ENCODE measurements at places on chromosomes 2 and 18.

GRCh38 chr2:222554517-222554916 is 101.4 kb downstream of the FARSB start:
- DNase-seq, result no peak

- no peak for DNase-seq
Observed at GRCh38 chr2:33220533-33220932, 255.9 kb upstream of the RASGRP3 start.

DNA sequence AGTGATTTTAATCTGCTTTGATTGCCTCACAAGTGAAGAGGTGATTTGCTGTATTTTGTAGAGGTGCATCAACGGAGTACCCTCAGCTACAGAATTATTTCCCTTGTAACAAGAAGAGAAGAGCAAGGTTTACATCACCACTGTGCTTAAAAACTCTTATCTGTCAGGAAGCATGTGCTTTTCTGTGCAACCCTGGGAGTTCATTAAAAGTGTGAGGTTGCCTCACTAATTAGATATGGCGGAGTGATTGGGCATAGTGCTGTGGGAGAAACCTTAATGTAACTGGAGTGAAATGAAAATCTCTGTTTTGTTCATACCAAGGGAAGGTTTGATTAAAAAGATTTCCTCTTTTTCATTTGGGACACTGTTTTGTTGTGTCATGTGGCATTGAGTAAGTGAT is 544.7 kb downstream of the PARD3B start:
- no peak for DNase-seq

DNA sequence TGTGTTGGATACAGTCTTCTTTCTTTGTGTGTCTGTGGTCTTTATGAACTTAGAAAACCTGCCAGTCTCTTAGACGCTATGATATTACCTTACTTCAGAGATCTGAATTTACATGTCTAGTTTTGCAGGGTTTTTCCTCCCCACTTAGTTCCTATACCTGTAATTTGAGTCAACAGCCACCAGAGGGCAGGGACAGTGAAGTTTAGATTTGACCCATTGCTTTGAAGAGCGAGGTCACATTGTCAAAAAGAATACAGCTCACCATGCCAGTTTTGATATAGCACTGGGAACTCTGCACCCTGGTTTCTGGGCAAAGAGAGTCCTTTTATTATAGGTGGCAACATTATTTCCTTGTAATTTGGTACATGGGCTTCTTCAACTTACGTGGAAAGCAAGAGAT is 102.3 kb downstream of the MAPK4 start:
- DNase-seq, result peak; percentile 19

DNA sequence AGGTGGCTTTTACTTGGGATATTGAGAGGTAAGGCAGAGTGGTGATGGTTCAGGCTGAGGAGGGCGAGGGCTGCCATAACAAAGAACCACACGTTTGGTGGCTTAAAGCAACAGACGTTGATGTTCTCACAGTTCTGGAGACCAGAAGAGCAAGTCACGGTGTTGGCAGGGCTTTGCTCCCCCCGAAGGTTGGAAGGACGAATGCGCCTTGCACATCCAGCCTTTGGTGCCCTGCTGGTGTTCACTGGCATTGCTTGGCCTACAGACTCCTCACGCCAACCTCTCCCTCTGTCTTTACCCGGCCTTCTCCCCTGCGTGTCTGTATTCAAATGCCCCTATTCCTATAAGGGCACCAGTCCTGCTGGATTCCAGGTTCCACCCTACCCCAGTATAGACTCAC is 125.4 kb downstream of the TPO start:
- DNase-seq, result no peak

GRCh38 chr18:13984080-13984479 is 68.7 kb upstream of the MC2R start:
- DNase-seq, result no peak

DNA sequence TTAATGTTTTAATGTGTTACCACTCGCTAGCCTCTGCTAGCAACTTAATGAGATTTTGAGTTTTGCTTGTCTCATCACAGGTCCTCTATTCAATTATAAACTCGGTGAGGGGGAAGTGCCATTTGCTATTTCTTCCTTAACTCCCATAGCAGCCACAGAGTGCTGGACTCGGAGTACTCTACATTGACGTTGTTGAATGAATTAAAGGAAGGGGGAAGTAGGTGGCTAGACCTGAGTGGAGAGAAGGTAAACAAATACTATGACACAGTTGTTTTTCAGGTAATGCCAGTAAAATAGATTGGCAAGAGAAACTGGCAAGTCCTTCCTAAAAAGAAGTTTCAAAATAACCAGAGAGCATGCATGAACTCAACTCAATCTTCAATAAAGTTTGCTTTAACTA is 339.3 kb downstream of the HRH4 start:
- DNase-seq, result no peak

DNA sequence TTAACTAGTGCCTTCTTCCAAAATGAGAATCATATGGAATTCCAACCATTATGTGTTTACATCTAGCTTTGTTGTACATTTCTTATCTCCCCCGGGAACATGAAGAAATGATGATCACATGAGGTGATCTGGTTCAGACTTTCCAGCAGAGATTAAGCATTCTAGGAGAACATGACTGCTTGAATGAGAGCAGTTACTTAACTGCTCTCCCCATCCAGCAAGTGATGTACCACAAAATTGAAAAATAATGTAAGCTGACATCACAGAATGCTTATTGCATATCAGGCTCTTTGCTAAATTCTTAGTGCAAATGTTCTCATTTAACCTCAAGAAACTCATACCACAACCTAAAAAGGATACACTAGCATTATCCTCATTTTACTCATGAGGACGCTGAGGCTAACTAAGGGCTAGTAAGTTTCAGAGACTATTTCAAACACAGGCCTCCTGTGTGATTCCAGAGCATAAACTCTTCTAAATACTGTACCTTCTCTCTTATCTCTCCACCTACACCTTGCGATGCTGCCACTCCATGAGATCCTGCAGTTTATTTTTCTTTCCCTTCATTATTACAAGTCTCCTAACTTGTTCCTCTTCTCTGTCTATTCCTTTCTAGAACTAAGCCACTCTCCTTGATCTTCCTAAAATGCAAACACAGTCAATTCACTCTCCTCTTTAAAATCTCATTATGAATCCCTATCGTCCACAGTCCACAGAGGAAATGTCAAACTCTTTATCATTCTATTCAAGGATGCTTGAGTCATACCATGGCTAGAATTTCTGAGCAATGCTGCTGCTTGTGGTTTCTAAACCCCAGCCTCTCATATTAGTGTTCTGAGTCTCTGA is 1224.8 kb upstream of the ZEB2 start:
- DNase-seq, result peak; percentile 66

DNA sequence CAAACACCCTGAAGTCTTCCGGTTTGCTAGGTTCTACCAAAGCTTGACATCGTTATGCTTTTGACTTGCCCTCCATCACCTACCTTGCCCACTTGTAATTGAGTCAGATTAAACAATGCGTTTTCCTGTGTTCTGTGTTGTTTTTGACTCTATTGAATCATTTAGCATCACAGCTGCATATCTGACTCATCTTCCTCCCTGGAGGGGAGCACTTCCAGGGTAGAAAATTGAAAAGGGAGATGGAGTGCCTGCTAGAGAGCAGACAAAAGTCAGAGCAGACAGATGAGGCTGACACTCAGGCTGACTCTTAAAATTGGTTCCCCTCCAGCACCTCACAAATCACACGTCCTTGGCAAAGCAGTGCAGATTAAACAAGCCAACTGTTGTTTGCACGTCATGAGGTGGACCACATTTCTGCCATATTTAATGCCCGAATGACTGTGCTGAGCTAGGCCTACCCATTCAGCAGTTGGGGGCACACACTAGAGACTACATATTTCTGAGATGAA is 2.2 kb downstream of the MPP4 start:
- DNase-seq, result no peak

DNA sequence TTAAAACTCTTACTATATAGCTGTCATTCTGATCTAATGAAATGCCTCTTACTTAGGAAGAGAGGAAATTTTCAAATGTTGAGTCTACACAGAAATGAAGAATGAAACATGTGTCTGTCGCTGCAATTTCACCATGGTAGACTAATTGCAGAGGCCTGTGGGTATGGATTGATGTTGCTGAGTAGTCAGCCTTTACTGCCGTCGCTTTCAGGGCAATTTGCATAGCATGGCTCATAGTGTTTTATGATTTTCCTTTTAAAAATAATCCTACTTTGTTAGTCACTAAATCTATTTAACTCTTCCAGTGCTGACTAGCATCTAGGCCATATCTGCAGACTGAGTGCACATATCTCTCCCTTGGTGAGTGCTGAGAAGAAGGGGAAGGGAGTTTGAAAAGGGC is 819.2 kb downstream of the SATB2 start:
- no peak for DNase-seq

- DNase-seq, result no peak
Observed at GRCh38 chr2:11416186-11416585, 49.8 kb downstream of the E2F6 start.

DNA sequence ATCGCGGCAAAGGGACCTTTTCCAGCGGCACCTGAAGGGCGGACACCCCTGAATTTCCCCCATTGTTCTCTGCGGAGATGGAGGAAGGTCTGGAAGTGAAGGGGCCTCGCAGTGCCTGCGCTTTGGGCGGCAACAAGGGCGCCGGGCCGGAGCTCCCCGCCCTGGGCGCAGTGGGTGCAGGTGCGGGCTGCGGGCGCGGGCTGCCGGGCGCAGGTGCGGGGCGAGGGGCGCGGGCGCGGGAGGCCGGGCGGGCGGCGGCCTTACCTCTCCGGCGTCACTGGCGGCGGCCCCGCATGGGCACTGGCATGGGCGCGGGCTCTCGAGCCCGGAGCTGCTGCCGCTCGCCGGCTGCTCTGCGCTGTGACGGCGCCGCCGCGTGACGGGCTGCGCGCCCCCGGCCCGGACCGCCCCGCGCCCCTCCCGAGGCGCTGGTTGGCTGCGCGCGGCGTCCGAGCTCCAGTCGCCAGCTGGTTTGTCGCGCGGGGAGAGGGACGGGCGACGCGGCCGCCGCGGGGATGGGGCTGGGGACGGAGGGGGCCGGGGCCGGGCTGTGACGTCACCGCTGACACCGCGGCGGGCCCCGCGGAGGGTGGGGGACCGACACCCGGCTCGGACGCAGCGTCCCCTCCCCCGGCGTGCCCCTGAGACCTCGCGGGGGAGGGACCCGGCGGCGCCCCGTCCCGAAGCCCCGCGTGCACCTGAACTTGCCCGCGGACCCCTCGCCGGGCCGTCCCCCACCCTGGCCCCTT is at the start of gene KIF1A:
KIF1A (minus strand) TSS at position 362 of the 749 bp plus-strand sequence. CDS start 22,467 bp downstream, outside the sequence.
- no peak for DNase-seq

DNA sequence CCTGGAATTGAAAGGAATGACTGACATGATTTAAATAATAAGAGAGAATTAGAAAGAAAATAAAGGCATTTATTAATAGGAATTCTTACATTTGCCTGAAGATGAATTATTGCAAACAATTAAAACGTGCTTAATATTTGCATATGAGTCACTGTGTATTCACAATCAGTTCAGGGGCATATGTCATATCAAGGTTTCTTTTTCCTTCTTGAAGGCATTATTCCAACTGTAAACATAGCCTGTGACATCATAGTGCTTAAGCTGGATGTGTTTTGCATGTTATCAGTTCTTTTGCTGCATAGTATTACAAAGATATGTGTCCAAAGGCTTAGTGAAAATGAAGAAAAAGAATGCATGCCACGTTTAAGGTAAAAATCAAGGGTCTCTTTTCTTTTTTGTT is 80.8 kb downstream of the MEIS1 start:
- DNase-seq, result no peak

DNA sequence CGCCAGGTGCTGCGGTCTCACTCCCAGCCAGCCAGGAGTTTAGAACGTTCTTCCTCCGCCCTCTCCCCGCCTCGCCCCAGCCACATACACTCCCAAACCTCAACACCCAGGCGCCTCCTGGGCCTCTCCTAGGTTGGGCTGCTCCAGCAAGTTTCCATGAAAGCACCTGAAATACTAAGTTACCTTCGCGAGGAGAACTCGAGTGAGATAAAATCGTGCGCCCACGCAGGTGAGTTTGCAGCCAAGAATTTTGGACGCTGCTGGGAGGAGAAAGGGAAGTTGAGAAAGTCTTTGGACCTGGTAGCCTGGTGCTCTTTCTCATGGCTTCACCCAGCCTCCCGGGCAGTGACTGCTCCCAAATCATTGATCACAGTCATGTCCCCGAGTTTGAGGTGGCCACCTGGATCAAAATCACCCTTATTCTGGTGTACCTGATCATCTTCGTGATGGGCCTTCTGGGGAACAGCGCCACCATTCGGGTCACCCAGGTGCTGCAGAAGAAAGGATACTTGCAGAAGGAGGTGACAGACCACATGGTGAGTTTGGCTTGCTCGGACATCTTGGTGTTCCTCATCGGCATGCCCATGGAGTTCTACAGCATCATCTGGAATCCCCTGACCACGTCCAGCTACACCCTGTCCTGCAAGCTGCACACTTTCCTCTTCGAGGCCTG is at the start of gene GPR39:
GPR39 (plus strand) TSS at position 83 of the 673 bp plus-strand sequence.
- DNase-seq, result no peak

GRCh38 chr2:138763971-138764370 is 16.2 kb downstream of the NXPH2 start:
- DNase-seq, result no peak

DNA sequence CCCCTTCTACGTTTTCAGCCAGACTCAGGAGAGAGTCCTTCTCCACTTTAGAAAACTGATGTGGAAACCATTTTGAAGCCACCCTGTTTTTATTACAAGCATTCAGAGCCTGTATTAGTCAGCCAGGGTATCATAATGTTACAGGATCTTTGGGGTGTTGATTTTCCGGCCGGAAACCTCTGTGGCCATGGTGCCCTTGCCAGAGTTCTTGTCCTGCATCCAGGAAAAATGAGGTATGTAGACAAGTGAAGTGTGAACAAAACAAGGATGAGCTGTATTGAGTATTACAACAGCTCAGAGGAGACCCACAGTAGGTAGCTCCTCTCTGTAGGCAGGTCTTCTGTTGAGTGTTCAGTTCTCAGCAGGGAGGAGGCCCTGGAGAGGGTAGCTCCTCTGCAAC is 241.0 kb upstream of the COPS8 start:
- DNase-seq, result no peak

- DNase-seq, result no peak
Observed at GRCh38 chr2:38060236-38061018, 15.5 kb downstream of the CYP1B1 start.
